Dermis blood vessel endothelial cell (primary cell): ENCODE measurements at places on chromosomes 12 and 14.

DNA sequence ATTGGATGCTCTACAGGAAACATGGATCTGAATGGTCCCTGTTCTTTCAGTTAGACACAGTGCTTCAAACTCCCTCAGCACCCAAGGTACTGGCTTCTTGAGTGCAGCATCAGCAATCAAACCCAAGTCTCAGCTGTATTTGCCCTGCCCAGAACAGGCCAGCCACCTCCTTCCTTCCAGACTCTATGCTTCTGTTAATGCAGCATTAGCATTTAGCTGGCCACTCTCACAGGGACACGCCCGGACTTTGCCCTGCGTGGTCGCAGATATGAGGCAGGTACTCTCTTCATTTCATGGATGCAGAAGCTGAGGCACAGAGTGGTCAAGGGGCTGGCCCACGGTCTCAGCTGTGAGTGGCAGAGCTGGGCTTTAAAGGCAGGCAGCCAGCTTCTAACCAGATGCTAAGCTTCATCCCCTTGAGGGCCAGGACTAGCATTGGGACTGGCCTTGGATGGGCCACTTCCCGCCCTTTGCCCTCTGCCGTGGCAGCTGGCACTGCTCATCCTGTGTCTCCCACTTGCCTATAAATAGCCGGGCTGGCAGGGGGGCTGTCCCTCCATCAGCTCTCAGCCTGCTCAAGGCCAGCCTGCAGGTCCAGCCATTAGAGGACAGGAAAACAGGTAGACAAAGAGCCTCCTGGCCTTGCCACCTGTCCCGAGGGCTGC, 1.5 kb upstream of the SLC25A47 start:
- DNase-seq, result no peak

DNA sequence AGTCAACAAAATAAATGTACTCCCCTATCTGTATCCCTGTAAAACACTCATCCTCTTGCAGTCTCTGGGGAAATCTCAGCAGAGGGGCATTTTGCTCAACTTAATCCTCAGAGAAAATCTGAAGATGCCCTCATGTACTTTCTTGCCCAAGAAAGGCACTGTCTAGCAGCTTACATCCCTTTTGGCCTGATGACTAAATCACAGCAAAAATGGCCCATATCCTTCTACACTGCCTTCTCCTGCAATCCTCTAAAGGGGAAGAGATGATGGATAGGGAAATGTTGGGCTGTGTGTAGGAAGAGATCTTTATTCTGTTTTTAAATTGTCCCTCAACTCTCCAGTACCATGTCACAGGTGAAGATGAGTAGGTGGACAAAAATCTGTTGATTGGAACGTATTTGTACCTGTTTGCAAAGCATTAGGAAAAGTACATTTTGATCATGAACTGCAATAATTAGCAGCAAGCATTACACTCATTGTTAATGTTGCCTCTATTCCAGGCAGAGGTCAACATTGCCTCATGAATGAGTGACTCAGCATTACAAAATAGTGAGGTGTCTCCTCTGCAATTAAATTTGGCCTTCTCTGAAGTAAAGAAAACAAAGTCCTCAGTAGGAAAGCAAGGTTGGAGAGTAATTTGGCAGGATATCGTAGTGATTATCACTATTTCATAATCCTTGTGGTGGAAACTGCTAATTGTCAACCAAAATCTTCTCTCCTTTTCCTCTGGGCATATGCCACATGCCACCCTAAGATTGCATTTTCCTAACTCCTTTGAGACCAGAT, 172.4 kb upstream of the CAND1 start:
- no peak for DNase-seq

GRCh38 chr14:22448035-22448904, 140.8 kb downstream of the DAD1 start:
- no peak for DNase-seq

DNA sequence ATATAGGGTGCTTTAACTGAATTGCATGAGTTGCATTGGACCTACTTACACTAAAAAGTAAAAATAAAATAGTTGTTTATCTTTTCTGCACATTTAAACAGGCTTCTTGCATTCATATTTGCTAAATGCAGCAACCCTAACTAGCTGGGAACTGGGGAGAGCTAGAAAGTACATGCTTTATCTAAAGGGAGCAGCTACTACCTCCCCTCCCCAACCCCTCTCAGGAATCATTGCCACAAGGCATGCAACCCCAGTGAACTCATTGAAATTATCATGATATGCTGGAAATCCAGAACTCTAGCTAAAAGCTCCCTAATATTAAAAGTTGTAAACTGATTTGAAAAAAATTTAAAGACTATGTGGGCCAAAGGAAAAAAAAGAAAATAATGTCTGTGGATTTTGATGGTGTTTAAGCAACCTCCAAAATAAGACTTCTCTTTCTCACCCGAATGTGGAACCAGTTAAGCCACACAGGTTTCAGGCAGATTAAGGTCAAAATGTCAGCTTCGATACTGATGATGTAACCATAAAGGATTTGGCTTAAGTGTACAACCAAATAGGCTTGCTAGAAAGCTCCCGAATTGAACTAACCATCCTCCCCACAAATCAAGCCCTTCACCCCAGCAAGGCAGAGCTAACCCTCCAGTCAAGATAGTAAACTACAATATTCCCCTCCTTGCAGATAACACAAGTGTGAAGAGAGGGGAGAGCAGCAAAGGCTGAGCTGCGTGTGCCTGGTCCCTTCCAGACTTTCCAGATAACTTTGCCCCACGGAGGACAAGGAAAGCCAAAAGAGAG, 13.8 kb upstream of the POC1B start:
- no peak for DNase-seq
